ENCODE measurements at places on chromosomes 7 and 10.

DNA sequence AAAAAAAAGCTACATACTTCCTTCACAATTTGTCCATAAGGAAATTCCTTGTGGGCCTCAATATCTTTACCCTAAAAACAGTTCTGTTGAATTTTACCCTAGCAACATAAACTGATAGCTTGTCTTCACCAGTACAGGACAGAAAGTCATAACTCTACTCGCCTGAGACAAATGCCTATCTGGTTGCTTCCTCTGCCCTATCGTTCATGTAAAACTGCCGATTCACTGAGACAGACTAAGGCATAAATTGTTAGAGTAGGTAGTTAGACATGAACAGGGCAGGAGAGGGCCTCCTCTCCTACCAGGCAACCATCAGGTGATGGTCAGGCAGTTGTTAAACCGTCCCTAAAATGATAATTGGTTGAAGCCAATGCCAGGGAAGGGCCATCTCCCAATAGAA, 25.0 kb downstream of the IFIT3 start:
- DNase-seq = no peak

DNA sequence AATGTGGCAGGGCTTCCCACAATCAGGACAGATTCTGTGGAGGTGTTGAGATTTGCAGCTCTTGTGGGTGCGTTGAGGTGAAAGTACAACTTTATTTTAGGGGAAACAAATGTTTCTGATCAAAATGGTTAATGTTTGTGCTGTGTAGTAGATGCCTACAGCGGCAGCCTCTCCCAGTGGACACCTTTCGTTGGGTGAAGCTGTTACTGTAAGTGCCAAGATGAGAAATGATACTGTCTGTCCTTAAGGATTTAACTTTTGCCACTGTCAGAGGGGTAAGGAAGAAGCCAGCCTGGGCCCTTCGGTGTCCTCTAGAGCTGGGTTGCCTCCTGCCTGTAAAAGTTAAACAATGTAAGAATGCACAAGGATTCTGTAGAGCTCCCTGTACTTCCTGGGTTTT, 27.9 kb downstream of the DOCK1 start:
- no peak for DNase-seq

DNA sequence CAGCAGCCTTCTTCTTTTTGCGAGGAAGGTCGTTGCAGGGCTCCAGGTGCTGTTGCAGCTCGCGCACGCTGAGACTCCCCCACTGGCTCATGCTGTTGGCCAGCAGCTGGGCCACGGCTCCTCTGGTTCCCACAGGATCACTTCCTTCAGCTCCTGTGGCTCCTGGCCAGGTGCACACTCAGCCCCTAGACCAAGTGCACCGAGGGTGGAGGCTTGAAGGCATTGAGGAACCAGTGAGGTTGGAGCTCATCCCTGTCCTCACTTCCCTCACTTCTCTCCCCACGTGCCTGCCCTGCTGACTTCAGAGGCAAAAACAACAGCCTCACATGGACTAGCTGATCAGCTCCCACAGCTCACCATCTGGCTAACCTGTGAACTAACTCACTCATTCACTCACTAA, 46.2 kb upstream of the ADRB1 start:
- no peak for DNase-seq

DNA sequence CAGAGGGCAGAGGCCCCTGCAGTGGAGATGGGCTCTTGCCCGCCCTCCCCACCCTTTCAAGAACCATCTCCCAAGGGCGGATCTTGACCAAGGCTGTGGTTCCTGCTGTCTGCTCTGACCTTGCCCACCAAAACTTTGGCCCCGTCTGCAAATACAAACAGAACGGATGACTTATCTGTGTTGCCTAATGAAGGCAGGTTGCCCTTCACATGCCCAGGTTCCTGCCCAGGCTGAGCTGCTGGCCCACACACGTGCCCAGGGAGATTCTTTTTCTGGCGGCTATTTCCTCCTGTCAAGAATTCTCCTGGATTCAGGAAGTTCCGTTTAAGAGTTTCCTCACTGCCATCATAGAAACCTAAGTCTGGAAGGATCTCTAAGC, 78.3 kb downstream of the PROSER2 start:
- no peak for DNase-seq

- DNase-seq = no peak
These were observed 530.9 kb downstream of the KCNMA1 start for GRCh38 chr10:77106676-77107075.

- DNase-seq = peak; percentile 87
These were observed 30.5 kb downstream of the JAKMIP3 start for GRCh38 chr10:132096223-132096622.

DNA sequence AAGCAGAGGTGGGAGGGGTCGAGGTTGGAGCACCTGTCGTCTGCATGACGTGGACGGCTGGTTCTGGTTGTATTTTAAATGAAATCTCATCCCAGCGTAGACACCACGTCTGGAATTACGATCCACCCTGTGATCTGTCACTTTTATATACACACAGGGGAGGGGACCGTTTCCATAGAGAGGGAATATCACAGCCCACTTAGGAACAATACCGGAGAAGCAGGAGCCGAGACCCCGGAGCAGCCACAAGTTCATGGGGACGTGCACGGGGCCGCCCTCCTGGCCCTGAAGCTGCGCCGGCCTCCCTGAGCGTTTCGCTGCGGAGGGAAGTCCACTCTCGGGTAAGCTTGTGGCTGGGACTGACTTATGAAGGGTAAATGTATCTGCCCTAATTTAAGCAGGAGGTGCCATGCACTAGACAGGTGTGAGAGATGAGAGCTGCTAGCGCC, at the start of gene UCN3:
TSS of gene UCN3 (plus strand) at position 77 of the 449 bp plus-strand sequence. CDS start 8,755 bp downstream, outside the sequence.
- DNase-seq = no peak

DNA sequence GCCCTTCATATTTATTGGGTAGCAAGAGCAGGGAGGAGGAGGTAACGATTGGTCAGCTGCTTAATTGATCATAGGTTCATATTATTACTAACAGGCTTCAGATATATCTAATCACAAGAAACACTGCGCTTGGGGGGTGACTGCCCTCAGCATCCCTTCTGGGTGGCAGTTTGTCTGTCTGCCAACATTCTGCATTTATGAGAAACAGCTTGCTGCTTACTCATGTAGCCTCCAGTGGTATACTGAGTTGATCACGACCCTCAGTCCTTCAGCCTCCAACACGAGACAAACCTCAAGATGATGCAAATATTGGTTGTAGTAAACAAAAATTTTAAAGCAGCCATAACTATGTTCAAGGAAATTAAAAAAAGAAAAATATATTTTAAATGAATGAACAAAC, 657.8 kb upstream of the PHF14 start:
- no peak for DNase-seq

DNA sequence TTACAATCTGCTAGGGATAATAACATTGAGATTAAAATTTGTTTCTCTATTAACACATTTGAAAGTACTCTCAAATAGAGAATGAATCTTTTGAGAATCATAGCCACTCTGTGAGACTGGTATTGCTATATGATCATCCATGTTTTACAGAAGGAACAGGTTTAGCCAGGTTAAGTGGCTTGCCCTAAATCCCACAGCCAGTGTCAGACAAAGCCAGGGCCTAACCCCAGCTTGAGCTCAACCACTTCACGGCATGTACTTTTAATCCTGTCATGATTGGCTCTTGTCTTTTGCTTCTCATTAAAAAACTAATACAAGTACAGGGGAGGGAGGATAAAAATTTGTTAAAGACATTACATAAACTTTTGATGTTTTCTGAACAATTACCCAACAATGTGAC, 3.8 kb upstream of the ZNRF2 start:
- no peak for DNase-seq

DNA sequence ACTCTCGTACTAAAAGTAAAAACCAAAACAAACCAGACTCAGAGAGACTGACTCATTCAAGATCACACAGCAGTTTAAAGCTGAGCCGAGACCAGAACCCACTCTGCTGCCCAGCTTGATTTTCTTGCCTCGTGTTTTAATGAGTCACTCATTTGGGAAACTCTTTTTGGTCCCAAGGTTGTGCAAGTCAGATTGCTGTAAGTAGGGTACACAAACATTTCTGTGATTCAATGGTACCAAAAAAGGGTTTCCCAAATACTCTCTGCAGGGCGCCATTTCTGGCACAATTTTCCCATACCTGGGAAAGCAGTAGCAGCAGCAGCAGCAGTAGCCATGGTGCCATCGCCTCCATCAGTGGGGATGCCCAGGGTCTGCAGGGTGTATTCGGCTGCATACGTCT, 69.9 kb downstream of the ASAH2B start:
- DNase-seq = no peak

GRCh38 chr7:106017657-106018056, 54.6 kb downstream of the CDHR3 start:
- DNase-seq = no peak

Data from A549 (cell line).